GM13976 (cell line): ENCODE measurements at places on chromosomes 13 and 19.

DNA sequence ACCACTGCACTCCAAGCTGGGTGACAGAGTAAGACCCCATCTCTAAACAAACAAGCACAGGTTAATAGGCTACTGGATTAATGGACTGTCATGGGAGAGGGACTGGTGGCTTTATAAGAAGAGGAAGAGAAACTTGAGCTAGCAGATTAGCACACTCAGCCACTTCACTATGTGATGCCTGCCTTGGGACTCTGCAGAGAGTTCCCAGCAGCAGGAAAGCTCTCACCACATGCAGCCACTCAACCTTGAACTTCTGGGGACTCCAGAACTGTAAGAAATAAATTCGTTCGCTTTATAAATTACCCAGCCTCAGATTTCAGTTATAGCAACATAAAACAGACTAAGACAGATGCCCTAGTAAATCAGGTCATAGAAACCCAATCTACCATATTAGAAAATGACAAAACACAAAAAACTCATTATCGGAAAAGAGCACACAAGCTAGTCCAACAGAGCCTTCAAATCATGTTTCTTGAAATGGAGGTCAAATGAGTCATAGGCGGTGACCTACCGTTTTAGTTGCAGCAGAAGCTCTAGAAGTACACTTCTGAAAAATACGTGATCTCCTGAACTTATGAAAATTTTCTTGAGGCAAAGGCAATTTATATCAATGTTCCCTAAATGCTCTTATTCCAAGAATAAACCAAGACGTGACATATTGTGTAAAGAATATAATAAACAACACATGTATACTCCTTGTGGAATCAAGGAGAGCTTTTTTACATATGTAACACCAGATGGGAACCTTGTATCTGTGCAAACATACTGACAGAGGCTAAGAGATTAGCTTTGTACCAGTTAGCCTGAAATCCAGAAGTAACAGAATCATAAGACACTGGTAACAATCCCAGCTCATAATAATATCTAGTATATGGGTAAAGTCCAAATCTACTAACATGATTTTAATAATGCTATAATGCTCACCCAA lies 340.9 kb upstream of the SGCG start:
- DNase-seq = no peak

DNA sequence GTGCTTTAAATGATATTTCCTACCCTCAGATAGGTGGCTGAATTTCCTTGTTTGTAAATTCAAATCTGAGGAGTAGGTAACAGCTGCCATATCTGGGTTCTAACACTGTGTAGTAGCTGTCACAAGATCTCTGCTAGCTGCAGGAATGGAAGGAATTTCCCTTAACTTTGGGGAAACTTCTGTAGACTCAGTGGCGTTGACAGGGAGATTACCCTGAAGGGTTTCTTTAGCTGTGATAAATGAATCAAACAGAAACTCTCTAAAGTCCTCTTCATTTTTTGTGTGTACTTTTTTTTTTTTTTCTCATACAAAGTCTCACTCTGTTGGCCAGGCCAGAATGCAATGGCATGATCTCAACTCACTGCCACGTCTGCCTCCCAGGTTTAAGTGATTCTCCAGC lies 5.3 kb upstream of the EPSTI1 start:
- peak; percentile 57 for DNase-seq

- no peak for DNase-seq
Observed at GRCh38 chr19:5225486-5226345, 114.9 kb downstream of the PTPRS start.

- no peak for DNase-seq
Observed at GRCh38 chr19:13797058-13797440, 1.8 kb downstream of the ZSWIM4 start.

GRCh38 chr13:58531614-58532013 lies 900.1 kb downstream of the PCDH17 start:
- no peak for DNase-seq

DNA sequence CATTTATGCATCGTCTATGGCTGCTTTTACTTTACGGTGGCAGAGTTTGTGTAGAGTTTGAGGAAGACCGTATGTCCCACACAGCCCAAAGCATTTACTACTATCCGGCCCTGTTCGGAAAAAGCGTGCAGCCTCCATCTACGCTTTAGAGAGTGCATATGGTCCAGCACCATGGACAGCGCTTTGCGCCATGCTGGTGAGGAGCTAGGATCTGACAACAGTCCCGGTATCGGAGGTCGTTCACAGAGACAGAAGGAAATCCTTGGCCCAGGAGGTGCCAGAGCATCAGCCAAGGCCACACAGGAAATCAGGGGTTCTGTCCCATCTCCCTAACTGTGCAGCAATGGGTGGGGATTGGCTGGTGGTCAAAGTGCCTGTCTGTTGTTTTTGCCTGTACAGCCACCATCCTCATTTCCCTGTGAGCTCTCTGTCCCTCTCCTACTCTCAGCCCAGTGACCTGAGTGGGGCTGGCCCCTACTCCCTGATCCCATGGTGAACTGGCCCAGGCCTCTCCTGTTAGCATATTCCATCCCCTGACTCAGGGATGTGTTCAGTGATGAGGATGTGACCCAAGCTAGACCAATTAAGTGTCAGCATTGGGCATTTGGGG lies 16.2 kb upstream of the PRODH2 start:
- peak; percentile 64 for DNase-seq

- DNase-seq = no peak
Observed at GRCh38 chr13:31207661-31208552, 8.1 kb downstream of the B3GLCT start.

GRCh38 chr19:28425046-28425931 lies 787.7 kb downstream of the UQCRFS1 start:
- DNase-seq = no peak

- no peak for DNase-seq
Observed at GRCh38 chr19:40724855-40725254, 7.9 kb downstream of the ITPKC start.
